ENCODE measurements at places on chromosomes 13 and 19.

DNA sequence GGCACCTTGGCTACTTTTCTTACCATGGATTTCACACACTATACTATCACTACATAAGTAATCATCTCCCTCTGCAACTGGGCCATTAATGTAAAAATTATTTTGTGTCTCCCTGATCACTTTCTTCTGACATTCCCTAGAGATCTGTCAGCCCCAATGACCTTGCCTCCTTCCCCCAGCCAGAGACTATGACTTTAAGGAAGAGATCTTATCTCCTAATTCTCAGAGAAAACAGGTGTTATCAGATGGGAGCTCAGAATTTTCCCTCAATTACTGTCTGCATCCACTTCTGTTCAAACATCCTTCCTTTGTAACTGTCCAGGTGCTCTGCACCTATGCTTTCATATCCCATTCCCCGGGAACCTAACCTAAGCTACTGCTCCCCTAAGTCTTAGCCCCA is 397.5 kb downstream of the DIAPH3 start:
- H3K4me3 ChIP-seq, result no peak overlapping the region
- no peak overlapping the region for H3K27ac ChIP-seq
- no peak for DNase-seq
- no peaks in the 10 kb centered on the region for H3K36me3 ChIP-seq
- no peaks in the 10 kb centered on the region for H3K27me3 ChIP-seq
- H3K4me1 ChIP-seq, result no peaks in the 10 kb centered on the region

- peaks cover 6% of the 10 kb centered on the region for H3K4me1 ChIP-seq
- H3K27me3 ChIP-seq, result no peaks in the 10 kb centered on the region
- no peak overlapping the region for H3K27ac ChIP-seq
These were observed 69.7 kb downstream of the UFM1 start for GRCh38 chr13:38419312-38419873.

DNA sequence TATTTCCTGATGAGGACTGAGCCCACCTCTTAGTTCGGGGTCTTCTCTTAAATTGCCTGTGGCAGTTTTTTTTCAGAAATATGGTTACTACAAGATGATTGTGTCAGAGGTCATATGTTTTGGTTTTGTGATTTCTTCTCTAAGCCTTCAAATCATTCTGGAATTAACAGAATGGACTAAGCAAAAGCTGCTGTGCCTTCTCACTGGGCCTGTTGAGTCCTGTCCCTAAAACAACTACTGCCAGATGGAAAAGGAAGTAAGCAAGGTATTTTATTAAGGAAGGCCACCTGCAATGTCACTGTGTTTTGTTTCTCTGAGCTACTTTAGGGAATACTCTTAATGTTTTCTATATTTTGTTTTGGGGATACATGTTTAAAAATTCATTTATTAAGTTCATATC is 470.8 kb downstream of the PCDH20 start:
- H3K36me3 ChIP-seq, result no peaks in the 10 kb centered on the region
- H3K4me1 ChIP-seq, result no peaks in the 10 kb centered on the region
- DNase-seq, result no peak
- H3K4me3 ChIP-seq, result no peak overlapping the region
- H3K27ac ChIP-seq, result no peak overlapping the region
- H3K27me3 ChIP-seq, result no peaks in the 10 kb centered on the region

DNA sequence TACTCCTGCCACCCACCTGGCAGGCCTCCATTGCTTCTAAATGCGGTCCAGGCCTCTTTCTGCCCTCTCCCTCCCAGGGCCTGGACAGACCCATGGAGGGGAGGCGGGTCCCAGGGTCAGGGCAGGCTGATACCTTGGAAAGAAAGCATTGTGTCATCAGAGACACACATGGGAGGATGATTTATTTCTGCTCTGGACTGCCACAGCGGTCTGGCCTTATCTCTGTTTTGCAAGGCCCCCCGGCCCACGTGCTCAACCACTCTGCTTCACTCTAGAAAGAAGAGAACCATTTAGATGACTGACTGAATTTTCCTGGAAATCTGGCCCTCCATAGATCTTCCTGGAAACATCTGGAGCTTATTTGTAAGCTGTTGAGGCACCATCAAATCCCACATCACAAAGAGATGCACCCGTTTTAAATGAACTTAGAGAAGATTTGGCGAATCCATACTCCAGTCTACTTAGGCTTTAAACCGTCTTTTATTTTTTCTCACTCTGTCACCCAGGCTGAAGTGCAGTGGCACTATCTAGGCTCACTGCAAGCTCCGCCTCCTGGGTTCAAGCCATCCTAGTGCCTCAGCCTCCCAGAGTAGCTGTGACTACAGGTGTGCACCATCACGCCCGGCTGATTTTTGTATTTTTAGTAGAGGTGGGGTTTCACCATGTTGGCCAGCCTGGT is 48.3 kb upstream of the URI1 start:
- H3K4me1 ChIP-seq, result no peaks in the 10 kb centered on the region
- H3K27ac ChIP-seq, result no peak overlapping the region
- no peak for DNase-seq
- no peaks in the 10 kb centered on the region for H3K27me3 ChIP-seq

- DNase-seq, result peak; percentile 62
- no peak overlapping the region for H3K27ac ChIP-seq
- no peaks in the 10 kb centered on the region for H3K4me1 ChIP-seq
- H3K36me3 ChIP-seq, result peaks cover 23% of the 10 kb centered on the region
- H3K4me3 ChIP-seq, result no peak overlapping the region
These were observed 56.2 kb upstream of the AKAP11 start for GRCh38 chr13:42215578-42216421.

- no peaks in the 10 kb centered on the region for H3K4me1 ChIP-seq
- H3K36me3 ChIP-seq, result no peaks in the 10 kb centered on the region
- no peak overlapping the region for H3K4me3 ChIP-seq
- DNase-seq, result no peak
- H3K27ac ChIP-seq, result no peak overlapping the region
- H3K27me3 ChIP-seq, result peaks cover 1% of the 10 kb centered on the region
These were observed 16.5 kb downstream of the ARHGEF7 start for GRCh38 chr13:111131611-111132010.

- H3K27me3 ChIP-seq, result peaks cover 63% of the 10 kb centered on the region
- H3K27ac ChIP-seq, result no peak overlapping the region
- no peak for DNase-seq
These were observed 1.9 kb upstream of the CACNG8 start for GRCh38 chr19:53960886-53961285.

GRCh38 chr13:49098771-49099512 is 121.2 kb upstream of the MLNR start:
- H3K4me1 ChIP-seq, result peaks cover 22% of the 10 kb centered on the region
- peak; percentile 9 for DNase-seq
- H3K27ac ChIP-seq, result peak overlapping the region; percentile 60
- H3K27me3 ChIP-seq, result no peaks in the 10 kb centered on the region
- H3K4me3 ChIP-seq, result no peak overlapping the region
- no peaks in the 10 kb centered on the region for H3K36me3 ChIP-seq

DNA sequence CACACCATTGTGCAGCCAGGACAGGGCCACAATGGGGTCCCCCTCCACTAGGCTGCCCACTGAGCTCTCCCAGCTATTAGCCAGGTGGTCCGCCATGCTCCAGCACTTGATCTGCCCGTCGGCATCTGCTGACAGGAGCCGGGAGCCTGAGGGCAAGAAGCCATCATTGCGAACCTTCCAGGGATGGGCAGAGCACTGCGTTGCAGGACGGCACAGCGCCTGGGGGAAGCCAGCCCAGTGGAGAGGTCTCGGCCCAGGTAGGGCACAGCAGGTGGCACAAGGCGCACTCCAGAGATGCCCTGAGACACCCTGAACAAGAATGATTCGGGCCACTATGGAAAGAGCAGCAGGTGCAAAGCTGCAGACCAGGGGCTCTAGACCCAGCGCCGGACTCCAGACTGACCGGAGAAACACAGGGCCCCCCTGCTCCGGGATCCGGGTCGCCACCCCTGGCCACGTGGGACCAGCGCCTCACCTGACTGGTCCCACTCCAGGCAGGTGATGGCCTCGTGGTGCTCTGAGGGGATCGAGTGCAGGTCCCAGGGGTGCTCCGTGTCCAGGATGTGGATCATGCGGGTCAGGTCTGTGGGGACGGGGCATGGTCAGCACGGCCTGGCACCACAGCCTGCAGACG is 3.2 kb downstream of the MED16 start:
- no peak for DNase-seq
- peaks cover 6% of the 10 kb centered on the region for H3K36me3 ChIP-seq
- H3K4me1 ChIP-seq, result peaks cover 12% of the 10 kb centered on the region
- no peak overlapping the region for H3K4me3 ChIP-seq

DNA sequence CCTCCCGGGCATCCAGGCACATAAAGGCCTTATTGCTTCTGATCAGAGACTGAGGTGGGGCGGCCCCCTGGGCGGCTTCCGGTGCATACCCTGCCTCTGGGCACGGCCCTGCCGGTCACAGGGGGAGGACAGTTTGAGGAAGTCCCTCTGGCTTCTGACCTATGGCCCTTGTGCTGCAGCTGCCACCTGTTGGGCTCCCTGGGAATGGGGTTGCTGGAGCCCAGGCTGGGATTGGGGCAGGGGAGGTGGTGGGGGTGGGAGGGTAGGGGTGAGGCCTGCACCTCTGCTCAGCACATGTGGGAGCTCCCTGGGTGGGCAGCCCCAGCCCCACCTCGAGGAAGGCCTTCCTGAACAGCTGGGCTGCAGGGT is 10.7 kb downstream of the ANO8 start:
- peak; percentile 63 for DNase-seq
- no peak overlapping the region for H3K4me3 ChIP-seq
- H3K27me3 ChIP-seq, result no peaks in the 10 kb centered on the region
- H3K36me3 ChIP-seq, result peaks cover 13% of the 10 kb centered on the region
- H3K4me1 ChIP-seq, result peaks cover 9% of the 10 kb centered on the region
- H3K27ac ChIP-seq, result no peak overlapping the region

GRCh38 chr13:42525035-42525504 is 48.9 kb upstream of the TNFSF11 start:
- no peak overlapping the region for H3K27ac ChIP-seq
- H3K36me3 ChIP-seq, result no peaks in the 10 kb centered on the region
- no peak overlapping the region for H3K4me3 ChIP-seq
- no peaks in the 10 kb centered on the region for H3K27me3 ChIP-seq
- no peaks in the 10 kb centered on the region for H3K4me1 ChIP-seq

- H3K4me1 ChIP-seq, result no peaks in the 10 kb centered on the region
- peaks cover 14% of the 10 kb centered on the region for H3K27me3 ChIP-seq
- H3K27ac ChIP-seq, result no peak overlapping the region
- no peak overlapping the region for H3K4me3 ChIP-seq
- no peaks in the 10 kb centered on the region for H3K36me3 ChIP-seq
These were observed 61.3 kb downstream of the ENOX1 start for GRCh38 chr13:43725460-43725859.

- no peaks in the 10 kb centered on the region for H3K4me1 ChIP-seq
- no peak overlapping the region for H3K27ac ChIP-seq
- H3K4me3 ChIP-seq, result no peak overlapping the region
These were observed 11.0 kb downstream of the PAF1 start for GRCh38 chr19:39379865-39380396.

DNA sequence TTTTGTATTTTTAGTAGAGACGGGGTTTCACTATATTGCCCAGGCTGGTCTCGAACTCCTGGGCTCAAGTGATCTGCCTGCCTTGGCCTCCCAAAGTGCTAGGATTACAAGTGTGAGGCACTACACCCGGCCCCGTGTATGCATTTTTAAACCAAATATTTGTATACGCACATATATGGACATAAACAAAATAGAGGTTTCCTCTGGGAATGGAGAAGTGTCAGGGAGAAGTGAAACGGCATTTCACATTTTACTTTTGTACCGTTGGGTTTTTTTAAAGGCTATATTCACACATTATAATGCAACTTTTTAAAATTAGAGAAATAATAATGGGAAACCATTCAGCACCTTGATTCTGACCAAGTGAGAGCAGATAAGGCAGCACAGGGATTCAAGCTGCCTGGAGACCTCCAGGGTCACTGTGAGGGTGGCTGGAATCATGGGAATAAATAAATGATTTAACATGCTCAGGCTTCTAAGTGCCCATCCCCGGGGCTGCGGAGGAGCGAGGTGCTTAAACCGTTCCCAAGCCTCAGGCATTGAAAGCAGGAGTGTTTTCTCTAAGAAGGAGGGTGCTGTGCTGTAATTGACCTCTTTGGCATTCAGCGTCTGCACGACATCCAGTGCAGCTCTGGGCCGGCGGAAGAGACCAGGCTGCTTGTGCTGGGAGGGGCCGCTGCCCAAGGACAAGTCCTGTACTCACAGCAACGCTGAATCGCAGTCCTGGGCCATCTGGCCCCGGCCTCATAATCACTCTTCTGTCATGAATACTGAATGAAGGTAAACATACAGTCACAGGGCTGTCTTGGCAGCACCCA is 24.7 kb downstream of the GPR42 start:
- no peak overlapping the region for H3K4me3 ChIP-seq
- H3K4me1 ChIP-seq, result no peaks in the 10 kb centered on the region
- no peak for DNase-seq
- no peaks in the 10 kb centered on the region for H3K27me3 ChIP-seq
- H3K36me3 ChIP-seq, result no peaks in the 10 kb centered on the region
- H3K27ac ChIP-seq, result no peak overlapping the region

DNA sequence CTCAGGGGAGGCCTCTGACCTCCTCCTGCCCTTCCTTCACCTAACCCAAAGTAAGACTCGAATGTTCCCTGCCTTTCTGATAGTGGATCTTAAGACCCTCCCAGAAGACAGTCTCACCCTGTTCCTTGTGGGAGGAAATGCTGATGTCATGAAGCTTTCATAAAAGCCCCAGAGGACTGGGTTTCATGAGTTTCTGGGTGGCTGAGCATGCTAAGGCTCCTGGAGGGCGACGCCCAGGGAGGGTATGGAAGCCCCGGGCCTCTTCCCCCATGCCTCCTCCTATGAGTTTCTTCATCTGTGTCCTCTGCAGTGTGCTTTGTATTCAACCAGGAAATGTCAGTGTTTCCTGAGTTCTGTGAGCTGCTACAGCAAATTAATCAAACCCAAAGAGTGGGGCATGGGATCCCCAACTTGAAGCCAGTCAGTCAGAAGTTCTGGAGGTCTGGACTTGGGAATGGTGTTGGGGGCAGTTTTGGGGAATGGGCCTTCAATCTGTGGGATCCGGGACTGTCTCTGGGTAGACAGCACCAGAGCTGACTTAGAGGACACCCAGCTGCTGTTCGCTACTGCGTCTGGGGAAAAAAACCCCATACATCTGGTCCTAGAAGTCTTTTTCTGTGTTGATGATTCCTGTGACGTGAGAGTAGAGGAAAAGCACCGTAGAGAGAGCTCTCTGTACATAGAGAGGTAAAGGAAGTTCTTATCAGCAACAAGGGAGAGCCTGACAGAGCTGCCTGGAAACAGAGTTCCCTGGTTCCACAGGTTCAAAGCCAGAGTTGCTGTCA is 2.0 kb upstream of the LILRB2 start:
- H3K27me3 ChIP-seq, result peaks cover 32% of the 10 kb centered on the region
- H3K36me3 ChIP-seq, result no peaks in the 10 kb centered on the region
- no peaks in the 10 kb centered on the region for H3K4me1 ChIP-seq
- no peak overlapping the region for H3K27ac ChIP-seq
- no peak overlapping the region for H3K4me3 ChIP-seq
- no peak for DNase-seq

DNA sequence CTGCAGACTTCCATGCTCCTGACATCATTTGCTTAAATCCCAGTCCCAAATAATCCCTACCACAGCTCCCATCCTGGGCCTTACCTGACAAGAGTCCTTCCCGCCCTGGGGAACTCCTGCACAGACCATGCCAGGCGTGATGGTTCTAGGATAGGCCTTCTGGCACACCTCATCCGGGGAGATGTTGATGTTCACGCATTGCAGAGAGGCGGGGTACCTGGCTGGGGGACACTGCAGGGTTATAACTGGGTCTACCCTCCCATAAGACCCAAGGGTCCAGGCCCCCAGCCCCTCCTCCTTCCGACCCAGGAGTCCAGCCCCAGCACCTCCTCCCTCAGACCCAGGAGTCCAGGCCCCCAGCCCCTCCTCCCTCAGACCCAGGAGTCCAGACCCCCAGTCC is 4.0 kb downstream of the KLK14 start:
- no peaks in the 10 kb centered on the region for H3K4me1 ChIP-seq
- H3K27ac ChIP-seq, result no peak overlapping the region
- no peak overlapping the region for H3K4me3 ChIP-seq
- DNase-seq, result no peak
- no peaks in the 10 kb centered on the region for H3K36me3 ChIP-seq
- H3K27me3 ChIP-seq, result peaks cover 6% of the 10 kb centered on the region

Measured in activated naive CD4-positive, alpha-beta T cell treated with anti-CD3 and anti-CD28 coated beads for 36 hours (primary cell).